ENCODE measurements at places on chromosomes 11 and 22. TPM values are rescaled to one million over a fixed set of nuclear protein-coding genes. Genes with fewer than 3 reads are reported as not detected.

DNA sequence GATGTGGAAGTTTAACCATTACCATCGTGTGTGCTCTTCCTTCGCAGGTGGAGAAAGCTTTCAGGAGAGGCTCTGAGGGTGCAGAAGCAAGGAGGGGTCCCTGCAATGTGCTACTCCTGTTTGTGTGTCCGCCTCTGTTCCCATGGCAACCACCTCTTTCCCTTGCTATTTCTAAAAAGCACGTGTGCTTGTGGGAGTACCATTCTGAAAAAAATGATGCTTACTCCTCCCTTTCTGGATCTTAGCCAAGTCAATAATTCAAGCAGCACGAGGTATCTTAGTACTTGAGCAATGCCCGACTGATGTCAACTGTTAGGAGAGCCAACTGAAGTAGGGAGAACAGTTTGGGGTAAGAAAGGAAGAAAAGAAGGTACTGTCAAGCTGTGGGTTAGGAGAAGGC is 628.7 kb downstream of the NTM start:
- DNase-seq: no peak

- no peak for DNase-seq
Observed at GRCh38 chr11:69537855-69538640, 56.6 kb downstream of the LINC01488 start.

GRCh38 chr11:78438298-78438975 is 20.8 kb upstream of the GAB2 start:
- DNase-seq: no peak

DNA sequence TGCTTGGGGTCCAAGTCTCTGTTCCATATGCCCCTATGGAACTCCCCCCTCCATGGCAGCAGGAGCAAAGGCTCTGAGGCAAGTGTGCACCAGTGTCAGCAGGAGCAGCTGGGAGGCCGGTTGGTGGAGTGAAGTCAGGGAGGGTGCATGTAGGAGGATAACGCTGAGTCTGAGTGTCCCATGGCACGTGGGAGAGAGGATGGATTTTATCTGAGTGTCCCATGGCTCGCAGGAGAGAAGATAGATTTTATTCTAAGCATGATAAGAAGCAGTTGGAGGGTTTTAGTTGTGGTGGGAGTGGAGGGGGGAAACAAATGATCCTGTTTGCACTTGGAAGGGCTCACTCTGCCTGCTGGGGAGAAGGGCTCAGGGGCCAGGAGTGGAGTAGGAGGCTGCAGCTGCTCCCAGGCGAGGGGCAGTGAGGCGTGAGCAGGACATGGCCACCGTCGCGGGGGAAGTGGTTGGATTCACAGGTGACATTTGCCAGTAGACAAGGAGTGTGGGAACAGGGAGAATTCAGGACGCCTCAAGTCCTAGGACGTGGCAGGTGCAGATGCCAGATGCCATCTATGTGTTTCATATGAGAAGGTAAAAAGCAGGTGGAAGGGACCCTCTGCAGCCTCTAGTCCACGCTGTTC is 33.6 kb upstream of the PARVG start:
- DNase-seq: no peak

DNA sequence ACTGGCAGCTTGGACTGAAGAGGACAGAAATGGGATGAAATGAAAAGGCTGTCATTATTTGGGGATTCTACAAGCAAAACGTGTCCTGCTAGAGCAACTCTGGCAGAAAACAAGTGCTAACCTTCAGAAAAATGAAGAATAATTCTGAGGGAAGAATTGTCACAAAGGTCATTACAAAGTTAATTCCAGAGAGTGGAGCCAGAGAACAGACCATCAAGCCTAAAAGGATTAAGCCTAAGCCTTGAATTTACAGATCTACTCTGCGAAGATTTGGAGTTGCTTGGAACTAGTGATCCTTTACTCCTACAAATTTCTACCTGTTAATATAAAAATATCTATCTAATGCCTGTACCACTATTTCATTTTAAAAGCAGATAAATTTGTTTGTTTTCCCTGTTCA is 1077.3 kb upstream of the CNTN5 start:
- DNase-seq: no peak

- DNase-seq: no peak
Observed at GRCh38 chr22:37663521-37664140, 5.1 kb downstream of the PDXP start.

DNA sequence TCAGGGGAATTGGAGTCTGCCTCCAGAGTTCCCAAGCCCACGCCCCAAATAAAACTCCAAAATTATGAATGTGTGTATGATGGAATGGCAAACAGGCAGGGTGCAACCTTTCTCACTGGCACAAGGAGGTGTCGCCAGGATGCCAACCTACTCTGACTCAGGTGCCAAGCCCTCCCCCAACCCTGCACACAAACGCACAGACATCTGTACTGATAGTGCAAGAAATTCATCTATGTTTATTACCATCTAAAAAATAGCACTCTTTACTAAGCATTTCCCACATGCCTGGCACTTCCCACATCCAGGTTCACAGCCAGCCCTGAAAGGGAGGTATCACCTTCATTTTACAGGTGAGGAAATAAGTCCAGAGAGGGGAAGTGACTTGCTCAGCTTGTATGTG is 1.2 kb downstream of the PLA2G3 start:
- DNase-seq: no peak

DNA sequence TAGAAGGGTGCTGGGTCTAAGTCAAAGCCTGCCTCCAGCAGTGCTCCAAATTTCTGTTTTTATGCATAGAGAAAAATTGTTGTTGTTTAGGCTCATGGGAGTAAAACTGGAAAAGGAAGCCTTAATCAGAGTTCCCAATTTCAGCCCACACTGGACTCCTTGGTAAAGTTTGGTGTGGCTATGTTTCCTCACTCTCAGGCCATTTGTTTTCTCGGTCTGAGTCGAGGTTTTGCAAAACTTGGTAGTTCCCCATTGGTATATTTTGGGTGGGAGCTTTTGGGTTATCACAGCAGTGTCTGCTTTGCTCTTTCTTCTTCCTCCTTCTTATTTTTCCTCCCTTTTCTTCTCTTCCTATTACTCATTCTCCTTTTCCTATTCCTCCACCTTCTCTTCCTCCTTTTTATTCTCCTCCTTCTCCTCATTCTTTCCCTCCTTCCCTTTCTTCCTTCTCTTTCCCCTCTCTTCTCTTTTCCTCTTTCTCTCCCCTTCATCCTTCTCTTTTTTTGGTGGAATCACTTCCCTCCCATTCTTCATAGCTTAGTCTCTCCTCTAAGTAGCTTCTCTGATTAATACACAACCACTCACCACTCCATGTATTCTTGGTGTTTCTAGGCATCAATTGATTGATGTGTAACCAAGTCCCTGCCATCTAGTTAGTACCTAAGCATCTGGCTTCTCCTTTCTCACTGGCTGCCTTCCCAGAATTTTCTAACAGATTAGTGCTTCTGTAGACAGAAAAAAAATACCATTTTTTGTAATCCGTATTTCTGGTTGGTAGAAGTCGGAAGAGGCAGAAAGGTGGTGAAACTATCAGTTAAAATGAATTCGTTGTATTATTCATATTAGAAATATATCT is 10.1 kb downstream of the SLC5A1 start:
- no peak for DNase-seq

DNA sequence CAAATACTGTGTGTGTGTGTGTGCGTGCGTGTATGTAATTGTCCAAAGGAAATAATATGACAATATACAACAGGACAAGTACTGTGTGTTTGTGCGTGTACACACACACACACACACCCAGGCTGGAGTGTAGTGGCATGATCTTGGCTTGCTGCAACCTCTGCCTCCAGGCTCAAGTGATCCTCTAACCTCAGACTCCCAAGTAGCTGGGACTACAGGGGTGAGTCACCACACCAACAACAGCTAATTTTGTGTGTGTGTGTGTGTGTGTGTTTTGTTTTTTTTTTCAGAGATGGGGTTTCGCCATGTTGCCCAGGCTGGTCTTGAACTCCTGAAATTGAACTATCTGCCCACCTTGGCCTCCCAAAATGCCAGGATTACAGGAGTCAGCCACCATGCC is 61.5 kb downstream of the NUP98 start:
- no peak for DNase-seq

GRCh38 chr11:123103326-123103980 is 41.5 kb upstream of the HSPA8 start:
- DNase-seq: peak; percentile 49

GRCh38 chr11:14414470-14415461 is 55.8 kb upstream of the RRAS2 start:
- no peak for DNase-seq

- no peak for DNase-seq
Observed at GRCh38 chr11:83425137-83425466, 138.9 kb upstream of the CCDC90B start.

DNA sequence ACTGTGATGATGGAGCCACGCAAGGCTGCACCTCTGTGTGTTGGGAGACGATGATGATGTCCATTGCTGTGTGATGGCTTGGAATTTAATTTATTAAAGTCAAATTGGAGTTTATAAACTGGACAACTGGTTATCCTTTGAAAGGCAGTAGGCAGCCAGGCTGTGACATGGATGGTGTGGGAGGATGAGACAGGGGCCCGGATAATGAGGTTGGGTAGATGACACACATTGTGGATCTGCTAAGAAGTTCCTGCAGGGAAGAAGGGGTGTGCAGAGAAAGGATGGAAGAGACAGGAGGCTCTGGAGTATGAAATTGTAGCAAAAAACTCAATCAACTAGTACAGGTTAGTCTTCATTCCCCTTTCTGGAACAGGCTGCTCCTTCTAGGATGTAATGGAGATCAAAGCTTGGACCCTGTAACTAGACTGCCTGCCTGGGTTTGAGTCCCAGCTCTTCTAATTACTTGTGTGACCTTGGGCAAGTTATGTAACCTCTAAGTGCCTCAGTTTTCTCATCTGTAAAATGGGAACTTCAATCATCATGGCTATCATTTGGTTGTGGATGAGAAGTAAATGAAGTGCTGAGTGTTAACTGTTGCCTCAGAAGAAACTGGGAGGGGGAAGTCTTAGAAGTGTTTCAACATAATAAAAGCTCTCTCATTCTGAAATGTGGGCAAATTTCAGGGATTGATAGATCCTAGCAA is 4.2 kb upstream of the HINFP start:
- no peak for DNase-seq

DNA sequence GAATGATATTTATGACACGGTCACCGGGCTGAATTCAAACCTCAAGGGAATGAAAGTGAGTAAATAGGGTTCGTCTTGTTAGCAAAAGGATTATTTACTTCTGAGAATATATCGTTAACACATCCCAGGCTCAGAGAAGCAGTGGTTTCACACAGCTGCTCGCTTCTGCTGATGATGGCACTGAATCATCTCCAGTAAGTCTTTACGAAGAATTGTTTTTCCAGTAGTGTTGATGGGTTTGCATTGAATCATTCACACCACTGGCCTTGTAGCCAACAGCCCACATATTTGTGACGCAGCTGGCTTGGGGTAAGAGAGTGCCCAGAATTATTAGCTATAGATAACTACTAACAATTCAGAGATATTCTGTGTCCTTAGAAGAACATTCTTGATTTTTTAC is 236.3 kb downstream of the CADM1 start:
- no peak for DNase-seq

GRCh38 chr11:103744496-103745153 is 291.8 kb upstream of the DDI1 start:
- no peak for DNase-seq

GRCh38 chr22:34296461-34296860 is 376.2 kb upstream of the LARGE1 start:
- no peak for DNase-seq

DNA sequence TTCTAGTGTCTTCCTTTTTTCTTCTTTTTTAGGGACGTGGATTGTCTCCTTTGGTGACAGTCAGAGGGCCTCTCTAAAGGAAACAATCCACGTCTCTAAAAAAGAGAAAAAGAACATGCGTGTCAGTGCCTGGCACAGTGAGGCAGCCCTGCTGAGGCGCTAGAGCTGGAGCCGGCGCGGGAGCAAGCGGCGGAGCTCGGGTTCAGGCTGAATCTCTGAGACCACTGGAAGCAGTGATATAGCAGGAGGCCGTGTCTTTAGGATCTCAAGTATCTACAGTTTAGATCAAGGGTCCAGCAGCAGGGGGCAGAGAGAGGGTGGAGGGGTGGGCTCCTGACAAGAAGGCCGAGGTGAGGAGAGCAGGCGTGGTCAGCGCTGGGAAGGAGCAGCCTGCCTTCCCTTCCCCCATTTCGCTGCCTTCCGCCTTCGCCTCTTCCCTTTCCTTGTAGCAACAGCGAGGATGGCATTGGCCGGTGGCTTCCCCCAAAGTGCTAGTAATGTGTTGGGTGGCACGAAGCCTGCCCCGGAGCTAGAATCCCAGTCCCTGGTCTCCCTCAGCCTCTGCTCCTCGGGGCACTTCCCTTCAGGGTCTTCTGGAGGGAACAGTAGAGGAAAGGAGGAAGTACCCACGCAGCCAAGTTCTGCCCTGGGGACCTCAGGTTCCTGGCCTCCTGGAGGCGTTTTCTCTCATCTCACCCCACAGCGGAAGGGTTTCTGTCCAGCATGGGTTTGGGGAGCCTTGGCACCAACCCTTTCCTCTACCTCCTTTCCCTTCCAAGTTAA is 28.2 kb upstream of the RAB1B start:
- DNase-seq: no peak

DNA sequence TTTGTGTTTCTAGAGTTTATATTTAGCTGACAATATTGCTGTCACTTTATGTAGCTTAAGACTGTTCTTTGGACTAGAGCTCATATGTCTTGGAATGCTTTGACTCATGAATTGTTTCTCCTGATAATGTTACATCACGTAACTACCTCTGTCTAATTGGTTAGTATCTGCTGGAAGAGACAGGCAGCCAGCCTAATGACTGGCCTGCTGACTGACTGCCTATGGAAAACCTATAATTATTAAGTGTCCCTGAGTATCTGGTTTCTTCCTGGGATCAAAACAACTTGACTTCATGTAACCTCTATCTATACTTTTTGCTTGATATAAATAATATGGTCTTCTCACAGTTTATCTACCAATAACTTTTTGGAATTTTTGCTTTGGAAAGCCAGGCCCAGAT is 9.4 kb downstream of the SOX6 start:
- DNase-seq: no peak

OLFML1 gene
- 2.8 TPM for total RNA-seq

C11orf91 gene
- total RNA-seq: not detected

CCDC116 gene
- total RNA-seq: 0.59 TPM

TPBGL gene
- 0.11 TPM for total RNA-seq
